ENCODE measurements at places on chromosomes 12 and 14. TPM values are rescaled to one million over a fixed set of nuclear protein-coding genes. Genes with fewer than 3 reads are reported as not detected.

GRCh38 chr12:8482571-8483061, 26.9 kb downstream of the CLEC6A start:
- DNase-seq = no peak

KLRG1 gene
- polyA plus RNA-seq = 0.40 TPM

NUAK1 gene
- 2.6 TPM for polyA plus RNA-seq

DNA sequence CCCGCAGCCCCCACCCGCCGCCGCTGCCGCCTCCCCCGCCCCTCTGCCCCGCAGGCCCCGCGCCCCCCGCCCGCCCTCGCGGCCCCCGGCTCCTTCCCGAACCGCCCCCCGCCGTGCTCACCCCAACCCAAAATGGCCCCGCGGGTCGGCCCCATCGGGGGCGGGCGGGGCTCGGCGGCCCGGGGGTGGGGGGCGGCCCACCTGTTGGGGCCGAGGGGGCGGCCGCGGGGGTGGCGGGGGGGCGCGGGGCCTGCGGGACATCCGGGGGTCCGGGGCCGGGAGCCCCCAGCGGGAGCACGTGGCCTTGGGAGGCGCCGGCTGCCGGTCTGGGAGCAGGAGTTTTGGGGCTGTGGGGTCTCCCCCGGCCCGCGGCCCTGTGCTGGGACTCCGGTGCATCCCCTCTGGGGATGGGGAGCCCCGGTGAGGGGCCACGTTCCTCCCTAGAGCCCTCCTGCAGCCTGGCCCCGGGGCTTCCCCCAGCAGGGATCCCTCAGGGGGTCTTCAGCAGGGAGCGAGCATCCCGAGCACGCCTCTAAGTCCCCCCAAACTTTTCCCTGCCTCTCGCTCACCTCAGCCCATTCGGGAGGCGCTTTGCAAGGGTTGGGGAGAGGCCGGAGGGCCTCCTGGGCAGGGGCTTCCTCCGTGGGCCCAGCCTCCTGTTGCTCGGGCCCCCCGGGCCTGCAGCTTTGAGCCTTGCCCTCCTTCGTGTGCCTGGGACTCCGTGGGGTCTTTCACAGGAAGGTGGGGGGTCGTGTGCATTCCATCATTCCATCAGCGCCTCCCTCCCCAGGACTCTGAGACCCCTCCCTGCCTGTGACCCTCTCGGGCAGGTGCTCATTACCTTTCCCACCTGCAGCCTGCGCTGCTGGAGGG, 710 bp downstream of the MTA1 start:
- no peak for DNase-seq

- DNase-seq = peak; percentile 46
Measured at GRCh38 chr12:11695321-11695720, 45.8 kb downstream of the ETV6 start.

- no peak for DNase-seq
Measured at GRCh38 chr14:101469382-101470247, 91.7 kb upstream of the DIO3 start.

- DNase-seq = no peak
Measured at GRCh38 chr14:103337794-103338193, 3.8 kb downstream of the EIF5 start.

ERC1 gene
- polyA plus RNA-seq = 8.3 TPM

NPFF gene
- polyA plus RNA-seq = not detected

- peak; percentile 26 for DNase-seq
Measured at GRCh38 chr12:104546575-104546974, 89.8 kb downstream of the CHST11 start.

DNA sequence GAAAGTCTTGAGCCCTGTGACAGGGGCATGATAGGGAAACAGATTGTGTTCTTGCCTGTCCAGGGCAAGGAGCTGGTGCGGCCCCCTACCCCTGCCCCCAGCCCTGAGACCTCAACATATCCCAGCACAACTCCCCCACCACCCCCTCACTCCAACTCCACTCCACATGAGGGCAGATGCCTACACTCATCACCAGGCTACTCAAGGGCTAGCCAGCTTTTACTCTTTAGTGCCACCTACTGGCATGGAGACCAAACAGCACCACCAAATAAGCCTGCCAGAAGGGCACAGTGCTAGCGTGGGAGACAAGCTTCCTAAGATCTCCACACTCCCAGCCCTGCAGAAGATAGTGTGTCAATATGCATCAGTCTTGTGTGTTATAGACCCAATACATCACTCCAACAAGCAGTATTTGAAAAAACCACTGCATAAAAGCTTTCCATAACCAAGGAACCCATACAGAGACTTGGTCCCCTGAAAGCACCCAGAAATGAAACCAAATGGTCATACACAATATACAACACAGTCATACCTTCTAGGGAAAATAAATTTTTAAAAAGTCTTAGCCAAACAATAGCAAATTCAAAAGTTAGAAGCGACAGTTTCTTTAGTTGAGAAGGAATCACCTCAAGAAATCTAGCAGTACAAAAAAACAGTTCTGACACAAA, 154.4 kb downstream of the KCNK10 start:
- DNase-seq = peak; percentile 64

GRCh38 chr12:76037130-76038103, 5.8 kb upstream of the PHLDA1 start:
- DNase-seq = no peak

- peak; percentile 62 for DNase-seq
Measured at GRCh38 chr14:77260631-77261030, 10.4 kb downstream of the NGB start.

GRCh38 chr12:123075087-123075645, 75.7 kb downstream of the PITPNM2 start:
- no peak for DNase-seq

C12orf60 gene
- 2.4 TPM for polyA plus RNA-seq

DNA sequence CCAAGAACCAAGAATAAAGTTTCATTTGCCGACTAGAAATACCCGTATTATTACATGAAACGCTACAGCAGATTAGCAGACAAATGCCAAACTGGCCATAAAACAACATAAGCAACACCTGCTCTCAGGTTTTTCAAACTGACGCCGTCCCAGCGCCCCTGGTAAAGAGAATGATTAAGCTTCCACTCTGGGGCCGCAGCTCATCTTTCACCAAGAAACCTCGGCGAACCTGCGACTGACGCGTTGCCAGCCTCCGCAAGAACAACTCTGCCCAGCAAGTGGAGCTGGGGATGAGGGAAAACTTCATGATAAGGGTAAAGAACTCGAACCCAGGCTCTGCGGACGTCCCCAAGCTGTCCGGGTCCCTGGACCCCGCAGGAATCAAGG, 530 bp downstream of the ARL1 start:
- DNase-seq = no peak

DNA sequence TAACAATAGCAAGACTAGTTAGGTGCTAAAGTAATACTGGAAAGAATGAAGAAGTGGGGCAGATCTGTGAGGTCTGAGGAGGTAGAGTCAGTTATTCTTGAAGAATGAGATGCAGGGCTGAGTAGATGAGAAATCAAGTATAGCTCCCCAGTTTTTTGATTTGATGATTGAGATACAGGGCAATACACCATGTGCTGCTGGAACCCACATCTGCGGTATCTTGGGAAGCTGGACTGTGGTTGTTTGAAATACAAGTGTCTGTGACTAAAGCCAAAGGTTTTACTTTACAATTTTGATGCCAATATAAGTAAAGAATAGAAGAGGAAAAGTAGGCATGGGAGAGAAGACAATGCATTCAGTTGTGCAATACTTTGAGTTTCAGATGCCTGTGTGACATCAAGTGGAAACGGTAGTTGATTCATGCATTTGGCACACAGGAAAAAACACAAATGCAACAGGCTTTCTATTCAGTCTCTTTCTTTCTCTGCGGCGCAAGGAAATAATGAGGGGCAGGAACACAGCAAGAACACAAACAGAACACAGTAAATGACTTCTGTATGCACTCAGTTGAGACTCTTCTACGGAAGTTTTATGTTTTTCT, 190.2 kb upstream of the SLC38A2 start:
- peak; percentile 38 for DNase-seq

GRCh38 chr12:203462-204260, 10.3 kb downstream of the SLC6A12 start:
- peak; percentile 67 for DNase-seq

GRCh38 chr12:65465766-65466547, 187.5 kb downstream of the MSRB3 start:
- no peak for DNase-seq

DNA sequence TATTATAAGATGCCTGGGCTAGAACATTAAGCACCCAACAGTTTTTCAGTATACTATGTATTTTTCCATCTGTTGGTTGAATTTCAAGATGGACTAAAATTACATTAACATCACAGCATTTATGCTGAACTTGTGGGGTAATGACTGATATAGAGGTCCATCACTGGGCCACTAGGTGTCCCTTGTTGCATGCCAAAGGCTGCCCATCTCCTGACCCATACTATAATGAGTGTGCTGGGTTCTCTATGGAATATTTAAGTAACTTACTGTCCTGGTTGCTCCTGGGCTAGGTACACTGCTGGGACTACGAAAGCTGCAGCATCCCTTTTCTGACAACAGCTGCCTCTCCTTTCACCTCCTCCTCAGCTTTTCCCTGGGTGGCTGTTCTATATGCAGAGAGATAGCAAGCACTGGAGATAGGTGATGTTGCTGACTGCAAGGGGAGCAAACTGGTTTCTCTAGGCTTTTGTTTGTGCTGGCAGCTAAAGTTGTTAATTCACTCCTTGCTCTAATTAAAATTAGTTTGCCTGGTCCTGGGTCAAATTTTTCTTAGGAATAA, 138.6 kb upstream of the TRHDE start:
- no peak for DNase-seq

TDRD9 gene
- 0.85 TPM for polyA plus RNA-seq

DNA sequence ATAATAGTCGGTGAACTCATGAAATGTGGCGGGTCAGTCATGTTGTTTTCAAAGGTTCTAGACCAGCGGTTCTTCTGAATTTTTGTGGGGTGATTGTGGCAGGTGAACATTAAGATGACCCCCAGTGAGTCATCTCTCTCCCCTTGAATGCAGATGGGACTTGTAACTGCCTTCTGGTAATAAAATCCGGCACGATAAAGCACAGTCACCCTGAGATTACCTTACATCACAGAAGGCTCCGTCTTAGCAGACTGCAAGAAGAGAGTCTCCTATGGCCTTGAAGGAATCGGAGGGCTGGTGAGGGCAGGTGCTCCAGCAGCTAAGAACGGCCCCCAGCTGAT, 189.6 kb downstream of the FOXN3 start:
- no peak for DNase-seq

DNA sequence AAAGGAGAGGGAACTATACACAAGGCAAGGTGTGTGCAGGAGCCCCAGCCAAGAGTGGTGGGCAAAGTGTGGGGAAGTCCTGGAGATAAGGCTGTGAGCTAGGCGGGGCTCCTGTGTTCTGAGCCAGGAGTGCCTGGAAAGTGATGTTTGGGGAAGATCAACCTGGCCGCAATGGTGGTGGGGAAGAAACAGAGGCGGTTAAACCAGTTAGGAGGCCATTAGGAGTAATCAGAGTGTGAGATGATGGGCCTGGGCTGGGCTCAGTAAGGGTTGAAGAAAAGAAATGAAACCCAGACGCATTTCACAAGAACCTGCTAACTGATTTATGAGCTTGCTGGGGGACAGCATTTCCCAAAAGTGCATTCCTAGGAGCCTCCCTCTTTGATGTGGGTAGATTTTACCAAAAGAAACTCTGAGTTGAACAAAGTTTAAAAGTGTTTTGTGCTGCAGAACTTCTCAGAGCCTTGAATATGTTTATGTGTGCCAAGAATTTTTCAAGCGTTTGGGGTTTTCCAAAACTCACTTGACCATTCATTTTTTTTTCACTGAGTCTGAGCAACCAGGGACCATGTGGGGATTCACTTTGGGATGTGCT, 34.2 kb upstream of the LRP1-AS start:
- DNase-seq = no peak

GRCh38 chr12:11630046-11630706, 19.3 kb upstream of the ETV6 start:
- DNase-seq = peak; percentile 34

GRCh38 chr12:67710582-67710981, 62.0 kb downstream of the DYRK2 start:
- peak; percentile 59 for DNase-seq

DNA sequence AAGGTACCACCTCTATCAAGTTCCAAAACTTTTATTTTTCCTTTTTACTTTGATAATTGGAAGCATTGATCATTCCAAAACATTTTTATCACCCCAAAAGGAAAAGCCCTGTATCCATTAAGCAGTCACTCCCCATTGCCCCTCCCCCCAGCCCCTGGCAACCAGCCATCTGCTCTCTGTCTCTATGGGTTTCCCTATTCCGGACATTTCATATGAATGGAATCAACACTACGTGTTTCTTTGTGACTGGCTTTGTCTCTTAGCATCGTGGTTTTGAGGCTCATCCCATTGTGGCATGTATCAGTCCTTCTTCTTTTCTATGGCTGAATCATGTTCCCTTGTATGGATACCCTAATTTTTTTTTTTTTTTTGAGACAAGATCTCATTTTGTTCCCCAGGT, 18.0 kb upstream of the PHETA1 start:
- peak; percentile 22 for DNase-seq

RILPL1 gene
- polyA plus RNA-seq = 9.3 TPM

- peak; percentile 7 for DNase-seq
Measured at GRCh38 chr12:42296503-42297109, 29.3 kb downstream of the ZCRB1 start.

DNA sequence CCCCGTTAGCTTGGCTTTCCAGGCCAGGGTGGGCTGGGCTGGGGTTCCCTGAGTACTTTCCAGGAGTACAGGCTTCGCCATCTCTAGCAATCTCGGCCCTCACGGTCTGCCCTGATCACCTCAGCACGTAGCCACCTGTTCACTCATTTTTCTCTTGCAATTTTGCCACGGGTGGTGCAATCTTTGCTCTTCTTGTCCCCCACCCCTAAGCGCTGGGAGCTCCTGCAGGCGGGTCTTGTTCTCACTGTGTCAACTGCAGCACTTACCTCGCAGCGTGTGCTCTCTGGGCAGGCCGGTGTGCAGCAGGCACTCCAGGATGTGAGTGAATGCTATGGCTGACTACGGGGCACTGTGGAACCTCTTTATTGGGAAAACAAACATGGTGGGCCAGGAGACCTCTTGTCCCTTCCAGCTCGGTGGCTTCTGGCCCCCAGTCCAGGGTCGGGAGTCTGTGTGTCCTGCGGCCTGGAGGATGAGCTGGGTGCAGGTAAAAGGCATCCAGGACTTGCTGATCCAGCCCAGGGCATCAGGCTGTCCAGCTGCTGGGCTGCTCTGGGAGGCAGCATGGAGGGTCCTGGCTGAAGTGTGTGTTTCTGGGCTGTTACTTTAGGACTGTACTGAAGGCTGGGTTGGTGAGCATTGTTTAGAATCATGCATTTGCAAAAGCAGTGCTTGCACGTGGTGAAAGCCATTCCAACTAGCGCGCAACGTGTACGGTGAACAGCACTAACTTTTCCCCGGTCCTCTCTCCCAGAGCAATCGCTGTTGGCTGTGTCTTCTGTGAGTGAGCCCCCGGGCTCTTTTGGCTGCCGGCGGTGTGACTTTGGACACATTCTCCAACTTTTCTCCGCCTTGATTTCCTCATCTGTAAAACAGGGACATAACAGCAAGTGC, 1.5 kb upstream of the ULK1 start:
- DNase-seq = peak; percentile 22

All from stomach (tissue), 19 donors.